ENCODE measurements at places on chromosomes 3 and 15.
A peak's percentile ranks its signal among the peaks of the same experiment; 100 is the strongest.

GRCh38 chr15:53038655-53038941 is 248.5 kb upstream of the ONECUT1 start:
- no peak for DNase-seq

- DNase-seq: peak; percentile 65
Observed at GRCh38 chr3:100033903-100034471, 80.3 kb downstream of the FILIP1L start.

GRCh38 chr3:167762296-167762695 is 26.8 kb downstream of the SERPINI1 start:
- DNase-seq: no peak

DNA sequence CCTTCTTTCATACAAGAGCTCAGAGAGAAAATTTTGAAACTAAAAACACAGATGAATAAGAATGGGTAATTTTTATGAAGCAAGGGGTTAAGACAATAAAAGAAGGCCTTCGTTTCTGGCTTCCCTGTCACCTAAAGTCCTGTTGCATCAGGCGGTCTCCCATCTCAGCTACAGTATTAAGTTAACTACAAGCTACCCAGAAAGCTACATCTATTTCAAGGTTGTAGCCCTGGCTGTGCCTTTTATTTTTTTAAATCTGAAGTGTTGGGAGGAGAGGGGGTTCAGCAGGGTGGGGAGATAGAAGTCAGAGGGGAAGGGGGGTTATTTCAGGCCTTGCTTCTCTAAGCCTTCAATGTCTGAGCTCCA is 183.3 kb downstream of the TPRG1 start:
- no peak for DNase-seq

GRCh38 chr3:133693821-133694220 is 32.1 kb upstream of the TOPBP1 start:
- DNase-seq: no peak

DNA sequence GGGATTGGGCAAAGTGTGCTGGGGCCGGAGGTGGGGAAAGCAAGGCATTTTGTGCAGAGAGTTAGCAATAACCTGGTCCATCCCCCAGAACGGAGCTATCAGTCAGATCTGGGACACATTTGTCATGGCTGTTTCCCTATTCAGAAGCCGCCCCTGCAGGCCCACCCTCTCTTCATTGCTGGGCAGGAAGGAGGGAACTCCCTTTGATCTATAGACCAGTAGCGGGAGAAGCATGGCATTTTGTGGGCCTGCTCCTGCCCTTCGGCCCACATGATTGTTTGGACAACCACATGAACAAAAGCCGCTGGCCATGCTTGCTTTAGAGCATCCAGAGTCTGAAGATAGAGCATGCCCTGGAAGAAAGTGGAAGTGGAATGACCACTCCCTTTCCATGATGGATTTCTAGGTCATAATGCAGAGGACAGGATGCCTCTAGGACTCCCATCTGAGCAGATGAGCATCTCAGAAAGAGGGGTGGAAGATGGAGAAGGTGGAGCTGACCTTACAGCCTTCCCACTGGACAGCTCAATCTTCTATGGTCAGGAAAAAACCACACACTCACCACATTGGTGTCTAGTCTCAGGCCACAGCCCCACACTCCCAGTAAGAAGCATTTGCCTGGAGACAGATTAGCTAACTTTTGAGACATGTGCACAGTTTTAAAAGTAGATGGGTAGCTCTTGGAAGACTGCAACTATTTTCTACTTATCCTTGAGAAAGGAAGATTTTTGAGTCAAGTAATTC is 11.9 kb upstream of the LRTM1 start:
- peak; percentile 68 for DNase-seq

- DNase-seq: peak; percentile 36
Observed at GRCh38 chr3:43378066-43378935, 92.0 kb downstream of the SNRK start.

GRCh38 chr3:153051427-153052095 is 110.5 kb upstream of the RAP2B start:
- DNase-seq: peak; percentile 87

DNA sequence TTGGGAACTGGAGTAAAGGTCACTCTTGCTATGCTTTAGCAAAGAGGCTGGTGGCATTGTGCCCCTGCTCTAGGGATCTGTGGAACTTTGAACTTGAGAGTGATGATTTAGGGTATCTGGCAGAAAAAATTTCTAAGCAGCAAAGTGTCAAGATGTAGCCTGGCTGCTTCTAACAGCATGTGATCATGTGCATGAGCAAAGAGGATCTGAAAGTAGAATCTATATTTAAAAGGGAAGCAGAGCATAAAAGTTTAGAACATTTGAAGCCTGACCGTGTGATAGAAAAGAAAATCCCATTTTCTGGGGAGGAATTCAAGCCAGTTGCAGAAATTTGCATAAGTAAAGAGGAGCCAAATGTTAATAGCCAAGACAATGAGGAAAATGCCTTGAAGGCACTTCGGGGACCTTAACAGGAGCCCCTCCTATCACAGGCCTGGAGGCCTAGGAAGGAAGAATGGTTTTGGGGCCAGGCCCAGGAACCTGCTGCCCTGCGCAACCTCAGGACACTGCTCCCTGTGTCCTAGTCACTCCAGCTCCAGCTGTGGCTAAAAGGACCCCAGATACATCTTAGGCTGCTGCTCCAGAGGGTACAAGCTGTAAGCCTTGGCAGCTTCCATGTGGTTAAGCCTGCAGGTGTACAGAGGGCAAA is 212.2 kb upstream of the LINGO1 start:
- no peak for DNase-seq

GRCh38 chr3:128556907-128557306 is 63.9 kb upstream of the GATA2 start:
- no peak for DNase-seq

- DNase-seq: no peak
Observed at GRCh38 chr3:183484431-183485075, 56.1 kb upstream of the MCF2L2 start.

DNA sequence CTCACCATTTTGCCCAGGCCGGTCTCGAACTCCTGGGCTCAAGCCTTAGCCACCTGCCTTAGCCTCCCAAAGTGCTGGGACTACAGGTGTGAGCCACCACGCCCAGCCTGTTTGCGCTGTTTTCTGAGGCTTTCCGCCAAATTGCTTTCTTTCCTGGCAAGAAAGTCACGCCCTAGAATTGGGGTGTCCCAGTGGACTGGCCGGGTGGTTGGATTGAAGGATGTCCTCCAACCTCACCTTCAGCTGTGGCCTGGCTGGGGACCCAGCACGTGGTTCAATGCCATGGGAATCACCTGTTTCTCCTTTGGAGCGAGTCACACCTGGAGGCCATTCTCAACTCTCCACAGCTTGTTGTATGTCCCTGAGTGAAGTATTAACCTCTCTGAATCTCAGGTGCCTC is 5.8 kb upstream of the ANKDD1A start:
- no peak for DNase-seq

DNA sequence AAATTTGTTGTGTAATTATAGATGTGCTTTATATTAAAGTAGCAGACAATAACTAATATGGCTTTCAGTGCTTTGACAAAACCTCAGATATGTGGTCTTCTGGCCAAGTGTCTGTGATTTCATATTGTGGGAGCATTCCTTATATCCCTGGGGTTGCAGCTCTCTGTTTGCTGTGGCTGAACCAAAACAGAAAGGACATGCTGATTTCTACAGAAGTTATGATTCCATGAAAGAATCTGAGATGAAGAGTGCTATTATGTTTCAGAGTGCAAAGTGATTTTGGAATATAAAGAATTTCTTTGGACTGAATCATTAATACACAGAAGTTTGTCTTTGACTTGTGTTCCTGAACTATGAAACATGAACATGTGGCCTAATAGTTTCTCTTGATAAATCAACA is 36.5 kb downstream of the CDV3 start:
- DNase-seq: no peak

DNA sequence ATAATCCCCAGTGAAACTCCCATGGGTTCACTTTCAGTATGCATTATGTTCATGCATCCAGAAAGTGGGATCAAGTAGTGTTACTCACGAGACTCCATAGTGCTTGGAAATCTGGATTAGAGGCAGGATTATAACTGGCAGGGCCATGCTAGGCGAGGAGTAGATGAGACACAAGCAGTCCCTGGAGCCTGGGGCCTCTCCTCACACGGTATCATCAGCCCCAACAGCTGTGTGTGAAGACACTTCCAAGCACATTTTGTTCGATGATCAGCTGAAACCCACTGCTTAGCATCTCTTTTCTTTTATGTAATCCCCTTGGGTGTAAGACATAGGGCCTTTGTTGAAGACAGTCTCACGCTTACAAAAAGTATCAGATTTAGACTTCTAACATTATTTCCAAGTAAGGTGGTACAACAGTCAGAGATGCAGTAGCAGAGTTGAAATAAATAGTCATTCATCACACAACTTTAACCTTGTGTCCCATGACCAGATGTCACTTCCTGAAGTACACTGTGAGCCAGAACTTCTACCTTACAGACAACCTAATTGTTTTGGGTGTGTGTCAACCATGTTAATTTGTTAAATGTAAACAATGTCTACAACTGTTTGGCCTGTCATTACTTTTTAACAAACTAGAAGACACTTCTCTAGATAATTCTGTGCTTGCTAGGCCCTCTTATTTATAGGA is 116.9 kb downstream of the GADL1 start:
- DNase-seq: peak; percentile 41

DNA sequence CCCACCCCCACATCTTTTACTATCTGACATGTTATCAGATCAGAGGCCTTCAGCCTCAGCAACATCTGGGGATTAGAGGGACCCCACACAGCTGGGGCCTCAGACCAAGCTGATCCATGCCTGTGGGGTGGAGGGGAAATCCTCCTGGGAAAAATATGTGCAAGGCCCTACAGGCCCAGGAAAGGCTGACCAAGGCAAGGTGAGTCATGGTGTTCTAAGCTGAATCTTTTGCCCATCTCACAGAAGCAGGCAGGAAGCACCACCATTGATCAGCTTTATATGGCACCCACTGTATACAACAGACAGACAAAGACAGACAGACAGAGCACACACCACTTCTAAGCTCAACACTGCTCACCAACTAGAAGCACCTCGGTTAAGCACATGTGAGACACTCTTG is 12.4 kb upstream of the PARP6 start:
- peak; percentile 25 for DNase-seq

GRCh38 chr3:58924578-58924977 is 125.2 kb downstream of the CFAP20DC start:
- peak; percentile 59 for DNase-seq

GRCh38 chr15:31178705-31179104 is 77.2 kb upstream of the TRPM1 start:
- DNase-seq: no peak

DNA sequence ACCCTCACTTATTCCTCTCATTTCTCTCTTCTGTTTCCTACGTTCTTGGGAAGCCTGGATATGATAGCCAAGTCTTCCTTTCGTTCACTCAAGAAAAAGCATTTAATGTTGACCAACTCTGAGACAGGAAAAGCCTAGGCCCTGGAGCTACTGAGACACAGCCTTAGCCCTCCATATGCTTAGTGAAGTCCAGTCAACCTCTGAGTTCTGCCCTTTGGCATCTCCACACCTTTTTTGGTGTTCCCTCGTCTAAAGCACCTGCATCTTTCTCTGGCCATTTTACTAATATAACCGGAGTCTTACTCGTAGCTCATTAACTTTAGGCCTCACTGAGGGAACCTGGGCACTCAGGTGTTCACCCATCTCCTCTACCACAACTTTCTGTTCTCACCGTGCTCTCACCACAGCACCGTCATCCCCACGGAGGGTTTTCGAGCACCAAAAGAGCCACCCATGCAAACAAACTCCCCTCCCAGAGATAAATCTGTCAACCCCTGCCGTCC is 632 bp downstream of the MTHFS start:
- DNase-seq: no peak

DNA sequence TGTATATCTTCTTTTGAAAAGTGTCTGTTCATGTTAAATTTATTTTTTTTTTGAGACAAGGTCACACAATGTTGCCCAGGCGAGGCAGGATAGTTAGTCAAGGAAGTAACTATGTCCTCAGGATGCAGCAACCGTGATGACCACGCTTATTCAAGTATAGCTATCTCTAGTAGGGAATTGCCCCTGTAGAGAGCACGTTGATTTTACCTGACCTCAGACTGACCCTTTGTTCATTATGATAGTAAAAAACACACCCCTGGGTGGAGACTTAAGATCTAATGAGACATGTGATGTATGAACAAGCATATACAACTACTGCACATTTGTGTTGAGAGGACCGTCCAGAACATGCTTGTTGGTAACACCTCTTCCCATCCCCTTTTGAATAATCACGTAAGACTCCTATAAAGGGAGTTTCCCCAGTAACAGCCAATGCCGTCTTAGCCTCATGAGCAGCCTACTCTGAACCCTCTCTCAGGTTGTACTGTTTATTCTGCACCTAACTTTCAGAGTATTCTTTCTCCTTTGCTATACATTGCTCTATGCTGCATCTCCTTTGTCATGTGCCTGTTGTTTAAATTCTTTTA is 32.9 kb downstream of the ZNF621 start:
- DNase-seq: no peak

- DNase-seq: no peak
Observed at GRCh38 chr15:58407778-58408177, 24.0 kb upstream of the LIPC start.

DNA sequence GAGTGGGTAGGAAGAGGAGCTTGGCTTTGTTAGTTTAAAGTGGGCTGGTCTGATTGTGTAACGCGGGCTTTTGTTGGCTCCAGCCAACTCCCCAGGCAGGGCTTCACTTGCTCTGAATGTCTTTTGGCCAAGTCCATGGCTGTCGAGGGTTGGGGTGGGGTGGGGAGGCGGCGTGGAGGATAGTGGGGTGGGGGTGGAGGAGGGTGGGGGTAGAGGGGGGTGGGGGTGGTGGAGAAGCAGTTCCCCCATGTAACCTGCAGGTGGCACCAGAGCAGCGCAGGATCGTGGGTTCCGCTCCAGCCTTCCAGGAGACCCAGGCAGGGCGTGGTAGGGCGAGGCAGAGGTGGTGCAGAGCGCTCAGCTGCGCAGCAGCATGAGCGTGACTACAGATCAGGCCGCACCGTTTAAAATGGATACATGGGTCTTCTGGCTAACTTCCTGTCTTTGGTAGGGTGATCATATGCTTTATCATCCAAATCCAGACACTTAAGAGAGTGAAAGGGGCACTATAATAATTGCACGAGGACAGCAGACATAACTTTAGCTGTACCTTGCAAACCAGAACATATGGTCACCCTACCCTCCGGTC is 28.3 kb downstream of the GOLGA6A start:
- DNase-seq: peak; percentile 83
